ENCODE measurements at places on chromosomes 4 and X. TPM values are rescaled to one million over a fixed set of nuclear protein-coding genes. Genes with fewer than 3 reads are reported as not detected.

The TRIML2 gene
- 0.95 TPM for total RNA-seq

The CLNK gene
- total RNA-seq = not detected

The UCP1 gene
- total RNA-seq = not detected

The TCEAL7 gene
- 7.6 TPM for total RNA-seq

The SRP72 gene
- total RNA-seq = 77.5 TPM

The RHOXF2 gene
- not detected for total RNA-seq

Data from hair follicular keratinocyte (primary cell).